ENCODE measurements at places on chromosomes 7 and 10.

GRCh38 chr7:44173911-44174693 is 15.1 kb downstream of the GCK start:
- DNase-seq: no peak

DNA sequence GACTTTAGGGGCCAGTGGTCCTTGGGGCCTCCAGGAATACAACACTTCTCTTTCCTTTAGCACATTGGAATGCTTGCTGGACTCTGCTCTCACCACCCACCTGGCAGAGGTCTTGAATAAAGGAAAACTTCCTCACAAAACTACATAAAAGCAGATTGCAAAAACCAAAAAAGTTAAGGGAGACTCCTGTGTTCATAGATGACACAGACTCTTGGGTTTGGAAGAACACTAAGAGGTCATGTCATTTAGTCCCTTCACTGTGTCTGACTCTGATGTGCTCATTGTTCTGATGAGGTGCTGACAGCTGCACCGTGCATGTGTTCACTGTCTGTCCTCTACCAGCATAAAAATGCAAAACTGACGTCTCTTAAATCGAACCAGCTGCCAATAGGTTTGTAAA is 11.4 kb downstream of the BLNK start:
- no peak for DNase-seq

DNA sequence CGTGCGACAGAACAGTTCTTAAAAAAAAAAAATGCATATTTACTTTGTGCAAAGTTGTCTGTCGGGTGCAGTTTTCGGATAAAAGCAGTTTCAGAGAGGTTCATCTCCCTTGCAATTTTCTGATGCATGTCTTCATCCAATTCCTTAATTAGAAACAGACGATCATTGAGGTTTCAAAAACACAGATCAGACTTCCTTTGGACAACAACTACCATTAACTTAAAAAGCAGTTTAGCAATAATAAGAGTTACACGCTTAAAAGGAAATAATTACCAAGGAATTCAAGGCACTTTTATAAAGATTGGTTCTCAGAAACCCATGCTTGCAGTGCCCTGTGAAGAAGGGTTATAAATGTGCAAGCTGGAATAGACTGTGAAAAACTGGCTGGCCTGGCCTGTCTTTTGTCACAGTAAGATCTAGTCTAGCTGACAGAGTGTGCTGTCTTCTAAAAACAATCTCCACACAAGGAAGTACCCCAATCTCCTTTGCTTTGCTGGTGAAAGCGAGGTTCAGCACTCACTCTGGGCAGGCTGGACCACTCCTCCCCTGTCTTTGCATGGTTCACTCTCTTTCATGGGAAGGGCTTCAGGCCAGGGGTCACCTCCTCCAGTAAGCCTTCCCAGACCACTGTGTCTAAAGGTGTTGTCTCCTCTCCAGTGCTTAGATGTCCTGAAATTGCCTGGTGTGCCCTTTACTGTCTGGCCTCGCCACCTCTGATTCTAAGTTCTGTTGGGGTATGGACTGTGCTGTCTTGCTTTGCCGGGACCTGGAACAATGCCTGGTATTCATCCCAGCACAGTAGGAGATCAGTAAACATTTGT is 34.8 kb upstream of the HNRNPH3 start:
- DNase-seq: no peak

- peak; percentile 51 for DNase-seq
These were observed 8.7 kb upstream of the ASB4 start for GRCh38 chr7:95476904-95477594.

DNA sequence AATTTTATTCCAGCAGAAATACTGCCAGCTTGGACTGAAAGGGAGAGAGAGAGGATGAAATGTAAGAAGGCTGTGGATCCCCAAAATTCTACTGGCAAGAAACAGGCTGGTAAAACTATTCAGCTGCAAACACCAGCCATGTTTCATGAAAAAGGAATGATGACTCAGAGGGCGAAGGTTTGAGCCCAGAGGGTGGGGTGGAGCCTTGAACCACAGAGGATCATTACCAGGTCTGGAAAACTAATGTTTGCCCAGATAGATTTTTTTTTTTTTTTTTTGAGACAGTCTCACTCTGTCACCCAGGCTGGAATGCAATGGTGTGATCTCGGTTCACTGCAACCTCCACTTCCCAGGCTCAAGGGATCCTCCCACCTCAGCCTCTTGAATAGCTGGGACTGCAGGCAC is 41.7 kb upstream of the NRF1 start:
- DNase-seq: no peak

- DNase-seq: no peak
These were observed 146.6 kb downstream of the RAPGEF5 start for GRCh38 chr7:22210355-22210754.

DNA sequence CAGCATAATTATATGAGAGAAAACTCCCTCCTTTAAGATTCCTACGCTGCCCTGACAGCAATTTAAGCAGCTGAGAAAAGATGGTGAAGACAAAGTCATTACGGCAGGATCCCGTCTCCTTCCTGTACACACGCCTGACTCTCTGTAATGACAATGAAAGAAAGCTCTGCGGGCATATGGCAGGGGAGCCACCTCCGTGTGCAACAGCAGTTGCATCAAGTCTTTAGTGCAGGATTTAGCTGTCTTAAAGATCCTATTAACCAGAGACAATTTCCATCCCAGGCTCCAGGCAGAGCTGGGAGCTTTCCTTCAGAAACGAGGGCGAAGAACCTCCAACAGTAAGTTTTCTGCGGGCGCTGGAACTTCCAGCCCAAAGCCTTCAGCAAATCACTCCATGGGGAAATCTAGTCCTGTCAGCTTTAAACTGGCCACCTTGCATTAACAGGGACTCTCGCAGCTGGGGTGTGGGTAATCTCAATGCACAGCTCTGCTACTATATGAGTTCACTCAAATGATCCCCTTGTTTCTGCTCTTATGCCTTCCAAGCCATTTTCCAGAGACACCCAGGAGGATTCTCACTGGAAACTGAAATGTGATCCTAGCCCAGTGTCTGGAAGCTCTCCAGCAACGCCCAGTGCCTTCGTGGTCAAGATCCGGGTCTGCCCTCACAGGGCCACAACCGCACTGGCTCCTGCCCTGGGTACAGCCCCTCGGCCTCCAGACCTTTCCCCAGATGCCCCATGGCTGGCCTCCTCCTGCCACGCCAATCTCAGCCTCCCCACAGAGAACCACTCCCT is 74.9 kb downstream of the CTBP2 start:
- no peak for DNase-seq

GRCh38 chr10:80537736-80538480 is at the start of gene SH2D4B:
Gene SH2D4B (plus strand): TSS chr10:80537902. CDS start chr10:80538332, 430 bp downstream.
- DNase-seq: no peak

- no peak for DNase-seq
These were observed 20.5 kb upstream of the CFAP70 start for GRCh38 chr10:73379064-73379748.

DNA sequence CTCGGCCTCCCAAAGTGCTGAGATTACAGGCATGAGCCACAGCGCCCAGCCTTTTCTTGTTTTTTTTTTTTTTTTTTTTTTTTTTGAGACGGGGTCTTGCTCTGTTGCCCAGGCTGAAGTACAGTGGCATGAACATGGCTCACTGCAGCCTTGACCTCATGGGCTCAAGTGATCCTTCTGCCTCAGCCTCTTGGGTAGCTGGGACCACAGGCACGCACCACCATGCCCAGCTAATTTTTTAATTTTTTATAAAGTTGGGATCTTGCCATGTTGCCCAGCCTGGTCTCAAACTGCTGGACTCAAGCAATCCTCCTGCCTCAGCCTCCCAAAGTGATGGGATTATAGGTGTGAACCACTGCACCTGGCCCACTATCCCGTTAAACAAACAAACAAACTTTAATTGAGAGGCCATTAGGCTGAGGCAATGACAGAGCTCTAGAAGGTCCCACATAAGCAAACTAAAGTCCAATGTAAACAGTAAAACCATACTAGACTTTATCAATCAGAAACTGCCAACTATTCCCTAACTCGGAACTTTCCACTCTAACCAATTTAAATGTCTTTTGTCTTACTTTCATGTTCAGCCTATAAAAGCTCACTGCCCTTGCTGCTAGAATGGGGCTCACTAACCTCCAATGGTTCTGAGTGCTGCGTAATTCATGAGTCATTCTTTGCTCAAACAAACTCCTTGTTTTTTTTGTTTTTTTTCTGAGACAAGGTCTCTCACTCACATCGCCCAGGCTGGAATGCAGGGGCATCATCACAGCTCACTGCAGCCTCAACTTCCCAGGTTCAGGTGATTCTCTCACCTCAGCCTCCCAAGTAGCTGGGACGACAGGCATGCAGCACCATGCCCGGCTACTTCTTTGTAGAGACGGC is 1.9 kb downstream of the DHX32 start:
- no peak for DNase-seq

DNA sequence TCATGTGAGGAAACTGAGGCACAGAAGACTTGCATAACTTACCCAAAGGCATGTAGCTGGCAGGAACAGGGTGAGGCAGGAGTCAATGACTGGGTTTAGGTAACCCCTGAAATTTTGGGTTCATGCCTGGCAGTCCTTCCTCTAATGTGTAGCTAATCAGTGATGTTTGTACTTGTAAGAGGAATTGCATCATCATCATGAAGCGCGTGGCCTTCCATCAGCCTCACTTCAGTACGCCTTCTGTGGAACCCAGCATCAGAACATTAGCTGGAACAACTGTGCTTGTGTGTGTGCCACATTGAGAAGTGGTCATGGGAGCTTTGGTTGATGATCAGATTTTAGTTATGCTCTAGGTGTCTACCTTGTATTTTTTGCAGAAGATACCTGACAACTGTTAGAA is 18.2 kb upstream of the STMP1 start:
- no peak for DNase-seq

GRCh38 chr7:85895835-85896234 is 709.0 kb upstream of the SEMA3D start:
- DNase-seq: no peak

DNA sequence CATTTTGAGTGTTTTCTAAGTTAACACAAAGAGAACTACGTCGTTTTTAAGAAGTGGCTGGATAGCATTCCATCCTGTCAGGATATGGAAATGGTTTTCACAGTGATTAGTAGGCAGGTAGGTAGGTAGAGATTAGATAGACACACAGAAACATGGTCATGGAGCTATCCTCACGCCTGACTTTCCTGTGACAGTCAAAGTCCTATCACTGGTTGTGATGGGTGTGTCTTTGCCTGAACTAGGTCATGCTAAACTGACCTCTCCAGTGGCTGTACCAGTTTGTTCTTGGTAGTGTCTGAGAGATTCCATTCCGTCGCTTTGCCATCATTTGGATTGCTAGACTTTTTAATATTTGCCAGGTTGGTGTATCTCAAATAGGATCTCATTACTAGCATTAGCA is 28.2 kb downstream of the FKBP6 start:
- DNase-seq: no peak

GRCh38 chr7:107926481-107926880 is 35.5 kb downstream of the DLD start:
- no peak for DNase-seq

DNA sequence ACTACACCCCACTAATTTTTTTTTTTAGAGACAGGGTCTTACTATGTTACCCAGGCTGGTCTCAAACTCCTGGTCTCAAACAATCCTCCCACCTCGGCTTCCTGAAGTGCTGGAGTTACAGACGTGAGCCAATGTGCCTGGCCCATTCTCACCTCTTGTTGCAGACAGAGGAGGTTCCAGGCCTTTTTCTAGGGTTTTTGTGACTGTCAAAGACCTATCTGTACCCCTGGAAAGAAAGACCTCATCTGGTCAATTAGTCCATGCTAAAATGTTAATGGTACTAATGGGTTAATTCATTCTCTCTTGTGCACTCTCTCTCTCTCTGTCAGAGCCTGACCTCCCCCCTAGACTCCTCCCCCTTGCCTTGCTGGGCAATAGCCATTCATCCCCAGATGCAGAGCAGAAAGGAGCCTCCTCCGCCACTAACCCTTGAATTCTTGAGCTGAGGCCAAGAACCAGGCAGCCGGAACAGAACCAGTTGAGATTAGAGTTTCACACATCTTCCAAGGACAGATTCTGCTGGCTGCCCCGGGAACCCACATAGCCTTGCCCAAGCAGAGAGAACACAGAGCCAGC is 209.7 kb downstream of the SKIDA1 start:
- DNase-seq: no peak

GRCh38 chr10:6737080-6737641 is 157.1 kb upstream of the PRKCQ start:
- no peak for DNase-seq

- no peak for DNase-seq
These were observed 53.9 kb downstream of the MINDY4 start for GRCh38 chr7:30824821-30825720.

DNA sequence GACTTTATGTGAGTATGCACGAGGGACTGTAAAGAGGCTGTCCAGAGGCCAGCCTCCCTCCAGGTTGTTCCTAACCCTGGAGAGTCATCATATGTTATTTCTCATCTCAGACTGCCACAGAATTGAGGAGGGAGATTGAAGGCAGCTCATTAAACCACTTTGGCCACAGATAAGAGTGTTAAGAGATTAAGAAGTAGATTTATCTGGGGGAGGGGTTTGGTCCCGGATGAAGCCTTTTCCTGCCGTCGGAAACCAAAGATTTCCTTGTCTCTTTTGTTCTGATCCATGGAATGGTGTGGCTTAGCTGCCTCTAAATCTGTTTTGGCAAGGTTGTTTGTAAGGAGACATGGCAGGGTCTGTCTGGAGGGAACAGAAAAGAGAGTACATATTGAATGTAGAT is 338.8 kb downstream of the AUTS2 start:
- no peak for DNase-seq

- no peak for DNase-seq
These were observed 5.5 kb upstream of the LZTS2 start for GRCh38 chr10:100993986-100994708.

GRCh38 chr7:131061818-131062217 is 265.9 kb upstream of the MKLN1 start:
- no peak for DNase-seq

- no peak for DNase-seq
These were observed 2.3 kb downstream of the CELF2 start for GRCh38 chr10:11019724-11020547.

GRCh38 chr7:138980563-138981291 is 462 bp downstream of the KIAA1549 start:
- DNase-seq: peak; percentile 21

DNA sequence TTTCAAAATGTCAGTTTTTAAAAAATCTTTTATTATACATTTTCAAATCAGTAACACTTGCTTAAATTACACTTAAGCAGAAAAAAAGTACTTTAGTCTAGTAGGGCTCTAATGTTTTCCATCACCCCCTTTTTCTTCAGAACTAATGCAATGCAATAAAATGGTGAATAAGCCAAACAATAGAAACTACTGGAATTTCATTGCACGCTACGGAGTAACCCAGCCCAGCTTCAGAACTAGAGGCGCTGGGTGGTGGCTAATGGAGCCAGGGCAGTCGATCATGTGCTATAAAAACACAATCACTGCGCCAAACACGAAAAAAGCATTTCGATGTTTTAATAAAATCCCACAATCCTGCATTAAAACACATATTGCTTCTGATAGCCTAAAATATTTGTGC is 59.9 kb upstream of the ODAD2 start:
- no peak for DNase-seq

GRCh38 chr7:38368191-38368605 is 94.8 kb upstream of the TARP start:
- DNase-seq: peak; percentile 81
